ENCODE measurements at places on chromosomes 6 and 20. TPM values are rescaled to one million over a fixed set of nuclear protein-coding genes. Genes with fewer than 3 reads are reported as not detected.

- no peak overlapping the region for H3K27ac ChIP-seq
- no peaks in the 10 kb centered on the region for H3K27me3 ChIP-seq
- no peaks in the 10 kb centered on the region for H3K4me1 ChIP-seq
- H3K36me3 ChIP-seq = peaks cover 3% of the 10 kb centered on the region
- H3K4me3 ChIP-seq = no peak overlapping the region
These were observed 103.9 kb downstream of the EPM2A start for GRCh38 chr6:145631374-145631773.

GRCh38 chr20:2254333-2254732 is 41.5 kb upstream of the TGM3 start:
- H3K36me3 ChIP-seq = no peaks in the 10 kb centered on the region
- H3K27me3 ChIP-seq = no peaks in the 10 kb centered on the region
- no peaks in the 10 kb centered on the region for H3K4me1 ChIP-seq

DNA sequence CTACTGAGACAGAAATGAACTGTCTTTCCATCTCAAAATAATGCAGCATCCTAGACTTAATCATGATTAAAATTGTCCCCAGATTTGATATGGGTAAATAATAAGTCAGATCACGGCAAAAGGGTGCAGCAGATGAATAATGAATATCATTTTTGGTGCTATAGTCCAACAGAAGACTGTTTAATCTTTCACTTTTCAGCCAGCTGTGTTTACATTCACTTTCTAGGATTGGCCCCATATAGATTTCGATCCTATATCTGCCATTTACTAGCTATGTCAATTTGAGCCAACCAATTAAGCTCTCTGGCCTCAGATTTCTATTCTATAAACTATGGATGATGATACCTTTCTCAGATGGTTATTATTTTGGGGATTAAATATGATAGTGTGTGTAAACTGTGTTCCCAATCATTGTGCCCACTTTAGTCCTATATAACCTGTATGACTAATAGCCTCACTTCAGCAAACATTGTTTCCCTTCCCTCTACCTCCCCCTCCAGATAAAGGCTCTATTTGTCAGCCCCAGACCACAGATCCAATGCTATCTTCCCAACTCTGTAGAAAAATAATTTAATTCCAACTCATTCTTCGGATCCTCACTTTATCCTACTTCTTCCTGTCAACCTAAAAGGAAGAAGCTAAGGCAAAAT is 53.6 kb upstream of the NT5E start:
- no peak overlapping the region for H3K27ac ChIP-seq
- no peak overlapping the region for H3K4me3 ChIP-seq
- H3K36me3 ChIP-seq = no peaks in the 10 kb centered on the region
- DNase-seq = no peak
- no peaks in the 10 kb centered on the region for H3K4me1 ChIP-seq
- no peaks in the 10 kb centered on the region for H3K27me3 ChIP-seq

- H3K4me3 ChIP-seq = no peak overlapping the region
- DNase-seq = no peak
- H3K36me3 ChIP-seq = no peaks in the 10 kb centered on the region
- H3K27ac ChIP-seq = no peak overlapping the region
- H3K27me3 ChIP-seq = no peaks in the 10 kb centered on the region
These were observed 351.5 kb upstream of the CHD6 start for GRCh38 chr20:41969656-41970055.

- no peak for DNase-seq
- H3K4me1 ChIP-seq = no peaks in the 10 kb centered on the region
- H3K27ac ChIP-seq = no peak overlapping the region
- no peak overlapping the region for H3K4me3 ChIP-seq
These were observed 129.7 kb downstream of the SNX5 start for GRCh38 chr20:17838921-17839320.

PSORS1C1 gene
- total RNA-seq = 0.14 TPM
